SW480 (cell line): ENCODE measurements at places on chromosomes 16 and 17.

GRCh38 chr16:88424587-88425235 is 28.4 kb upstream of the ZFPM1 start:
- DNase-seq = peak; percentile 42

GRCh38 chr16:30561089-30561816 is 3.1 kb upstream of the ZNF764 start:
- DNase-seq = no peak

DNA sequence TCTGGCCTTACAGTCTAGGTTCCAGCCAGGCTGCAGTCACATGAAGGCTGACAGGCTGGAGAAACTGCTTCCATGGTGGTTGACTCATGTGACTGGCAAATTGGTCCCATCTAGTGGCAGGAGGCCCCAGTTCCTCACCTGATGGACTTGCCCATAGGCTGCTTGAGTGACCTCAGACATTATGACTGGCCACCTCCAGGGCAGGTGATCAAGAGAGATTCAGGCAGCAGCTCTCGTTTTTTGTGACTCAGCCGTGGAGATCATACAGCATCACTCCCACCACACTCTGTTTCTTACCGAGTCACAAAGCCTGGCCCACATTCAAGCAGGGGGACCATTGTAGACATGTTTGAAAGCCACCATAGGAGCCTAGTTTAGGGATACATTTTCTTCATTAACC is 34.5 kb downstream of the SIAH1 start:
- no peak for DNase-seq

- DNase-seq = peak; percentile 91
Measured at GRCh38 chr16:370443-370842, at the start of gene MRPL28. TSS of gene MRPL28 (minus strand) at chr16:370538. CDS start at chr16:370218, 320 bp downstream.

GRCh38 chr17:10349403-10349802 is 23.4 kb downstream of the MYH13 start:
- DNase-seq = no peak

GRCh38 chr17:10278218-10278617 is 79.8 kb upstream of the GAS7 start:
- DNase-seq = peak; percentile 19

- no peak for DNase-seq
Measured at GRCh38 chr17:44970136-44970741, 2.1 kb upstream of the C1QL1 start.

DNA sequence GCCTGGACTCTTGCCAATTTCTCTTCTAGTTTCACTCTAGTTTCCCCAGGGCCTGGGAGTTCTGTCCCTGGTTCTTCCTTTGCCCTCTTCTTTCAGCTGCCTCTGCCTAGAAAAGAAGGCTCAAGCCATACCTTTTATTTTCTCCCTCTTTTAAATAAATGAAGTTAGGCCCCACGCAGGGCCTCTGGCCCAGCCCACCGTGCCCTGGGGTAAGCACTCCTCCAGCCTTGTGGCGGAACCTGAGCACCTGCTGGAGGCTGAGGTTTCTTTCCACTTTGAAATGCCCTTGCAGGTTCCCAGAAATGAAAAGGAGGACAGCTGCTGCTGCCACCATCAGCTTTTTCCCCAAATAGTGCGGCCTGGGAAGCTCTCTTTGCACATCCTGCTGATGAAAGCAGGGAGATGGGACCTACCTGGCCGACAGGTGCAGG is 139.4 kb downstream of the CCDC182 start:
- DNase-seq = peak; percentile 7

DNA sequence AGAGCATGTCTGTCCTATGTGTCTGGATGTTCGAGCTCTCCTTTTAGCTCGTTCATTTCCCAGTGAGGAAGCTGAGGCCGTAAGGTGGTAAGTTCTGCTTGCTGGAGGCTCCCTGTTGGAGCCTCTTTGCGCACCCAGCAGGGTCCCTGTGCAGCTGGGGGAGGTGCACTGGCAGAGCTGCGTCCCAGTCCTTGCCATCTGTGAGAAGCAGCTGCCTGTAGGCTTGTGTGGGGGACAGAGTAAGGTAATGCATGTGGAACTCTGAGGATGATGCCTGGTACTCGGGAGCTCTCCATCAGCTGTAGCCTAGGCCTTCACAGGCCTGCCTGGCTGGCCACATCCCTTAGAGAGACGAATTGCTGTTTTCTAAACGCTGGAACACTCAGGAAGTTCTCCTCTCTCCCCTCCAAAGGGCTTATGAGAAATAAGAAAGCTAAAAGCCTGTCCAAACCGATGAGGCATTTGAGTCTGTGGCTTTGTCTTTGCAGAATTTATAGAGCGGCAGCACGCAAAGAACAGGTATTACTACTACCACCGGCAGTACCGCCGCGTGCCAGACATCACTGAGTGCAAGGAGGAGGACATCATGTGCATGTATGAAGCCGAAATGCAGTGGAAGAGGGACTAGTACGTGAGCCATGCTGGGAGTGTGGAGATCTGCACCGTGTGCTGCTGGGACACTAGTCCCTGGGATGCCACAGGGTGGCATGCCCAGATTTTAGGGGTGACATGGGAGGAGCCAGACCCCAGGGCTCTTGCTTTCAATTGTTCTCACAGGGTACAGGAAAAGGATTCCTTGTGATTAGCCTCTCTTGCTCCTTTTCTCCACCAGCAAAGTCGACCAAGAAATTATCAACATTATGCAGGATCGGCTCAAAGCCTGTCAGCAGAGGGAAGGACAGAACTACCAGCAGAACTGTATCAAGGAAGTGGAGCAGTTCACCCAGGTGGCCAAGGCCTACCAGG is 1.6 kb downstream of the NDUFB10 start:
- peak; percentile 72 for DNase-seq

GRCh38 chr17:34368196-34368945 is 5.3 kb upstream of the CCL1 start:
- DNase-seq = no peak

DNA sequence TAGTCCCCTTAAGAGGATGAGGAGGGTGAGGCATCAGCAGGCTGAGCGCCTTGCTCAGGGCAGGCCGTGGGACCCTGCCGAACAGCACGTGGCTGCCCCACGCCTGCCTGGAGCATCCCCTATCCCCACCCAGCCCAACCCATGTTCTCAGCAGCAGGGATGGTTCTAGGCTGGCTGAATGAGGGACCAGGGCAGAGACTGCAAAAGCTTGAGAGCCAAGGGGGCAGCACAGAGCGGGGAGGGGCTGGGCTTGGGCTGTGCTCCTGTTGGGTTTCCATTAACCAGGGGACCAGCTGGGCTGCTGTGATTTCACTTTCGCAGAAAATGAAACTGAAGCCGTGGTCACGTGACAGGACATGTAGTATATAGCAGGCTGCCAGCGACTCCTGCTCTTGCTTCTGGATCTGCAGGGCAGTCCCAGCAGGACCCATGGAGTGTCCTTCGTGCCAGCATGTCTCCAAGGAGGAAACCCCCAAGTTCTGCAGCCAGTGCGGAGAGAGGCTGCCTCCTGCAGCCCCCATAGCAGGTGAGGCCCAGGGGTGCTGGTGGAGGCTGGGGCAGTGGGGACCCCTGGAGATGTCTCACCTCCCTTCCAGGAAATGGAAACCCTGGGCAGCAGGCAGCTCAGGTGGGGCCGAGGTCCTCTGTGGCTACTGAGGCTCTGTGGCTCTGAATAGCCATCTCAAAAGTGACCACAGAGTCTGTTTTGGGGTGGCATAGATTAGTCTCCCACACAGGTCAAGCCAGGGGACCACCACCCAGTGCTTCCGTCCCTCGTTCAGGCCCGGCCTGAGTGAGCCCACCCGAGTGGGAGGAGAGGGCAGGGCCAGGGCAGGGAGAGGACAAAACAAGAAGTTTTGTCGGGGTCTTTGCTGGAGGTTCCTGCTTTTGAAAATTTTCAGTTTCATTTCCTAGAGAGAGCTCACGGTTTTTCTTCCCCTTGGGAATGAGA is 2.9 kb downstream of the RNF213 start:
- no peak for DNase-seq

DNA sequence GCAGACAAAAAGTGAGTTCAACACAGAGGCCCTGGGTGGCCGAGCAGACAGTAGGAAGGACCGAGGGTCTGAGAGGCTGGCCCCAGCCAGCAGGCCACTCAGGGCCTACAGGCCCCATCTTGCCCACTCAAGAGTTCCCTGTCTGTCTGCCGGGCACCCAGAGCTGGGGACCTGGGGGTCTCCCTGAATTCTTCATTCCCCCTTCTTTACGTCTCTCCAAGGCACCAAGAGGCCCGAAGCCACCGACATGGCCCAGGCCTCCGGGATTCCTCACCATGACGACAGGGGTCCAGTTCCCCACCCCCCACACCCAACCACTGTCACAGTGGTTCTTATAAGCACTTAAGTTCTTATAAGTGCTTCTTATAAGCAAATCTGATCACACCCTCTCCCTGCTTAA is 49.2 kb downstream of the NOS2 start:
- no peak for DNase-seq

DNA sequence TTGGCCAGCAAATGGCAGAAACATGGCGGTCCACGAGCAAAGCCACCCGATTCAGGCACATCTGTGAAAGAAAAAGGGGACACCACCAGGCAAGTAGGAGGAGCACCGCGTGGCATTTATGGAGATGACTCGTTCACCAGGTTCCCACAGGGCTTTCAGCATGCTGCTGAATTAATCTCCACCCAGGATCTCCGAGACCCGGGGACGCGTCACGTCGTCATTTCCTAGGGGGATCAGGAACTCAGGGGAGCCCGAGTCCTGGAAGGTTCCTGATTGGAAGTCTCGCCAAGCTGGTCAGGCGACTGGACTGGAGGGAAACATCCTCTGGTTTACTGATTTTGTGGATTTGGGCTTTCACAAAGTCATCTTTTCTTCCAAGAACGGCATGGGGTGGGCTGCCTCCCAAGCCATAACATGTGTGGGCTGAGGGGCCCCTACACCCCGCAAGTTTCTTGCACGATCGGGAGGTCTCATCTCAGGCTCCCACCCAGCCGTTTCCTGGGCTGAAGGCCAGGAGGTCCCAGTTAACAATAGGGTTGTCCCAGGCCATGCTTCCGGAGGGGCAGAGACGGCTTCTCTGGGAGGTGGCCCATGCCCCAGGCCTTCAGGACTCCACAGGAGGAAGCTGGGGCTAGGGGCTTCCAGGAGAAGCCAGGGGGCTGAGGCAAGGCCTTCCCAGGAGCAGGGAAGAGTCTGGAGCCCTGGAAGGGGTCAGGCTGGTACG is 645 bp downstream of the DNAH17 start:
- DNase-seq = no peak

DNA sequence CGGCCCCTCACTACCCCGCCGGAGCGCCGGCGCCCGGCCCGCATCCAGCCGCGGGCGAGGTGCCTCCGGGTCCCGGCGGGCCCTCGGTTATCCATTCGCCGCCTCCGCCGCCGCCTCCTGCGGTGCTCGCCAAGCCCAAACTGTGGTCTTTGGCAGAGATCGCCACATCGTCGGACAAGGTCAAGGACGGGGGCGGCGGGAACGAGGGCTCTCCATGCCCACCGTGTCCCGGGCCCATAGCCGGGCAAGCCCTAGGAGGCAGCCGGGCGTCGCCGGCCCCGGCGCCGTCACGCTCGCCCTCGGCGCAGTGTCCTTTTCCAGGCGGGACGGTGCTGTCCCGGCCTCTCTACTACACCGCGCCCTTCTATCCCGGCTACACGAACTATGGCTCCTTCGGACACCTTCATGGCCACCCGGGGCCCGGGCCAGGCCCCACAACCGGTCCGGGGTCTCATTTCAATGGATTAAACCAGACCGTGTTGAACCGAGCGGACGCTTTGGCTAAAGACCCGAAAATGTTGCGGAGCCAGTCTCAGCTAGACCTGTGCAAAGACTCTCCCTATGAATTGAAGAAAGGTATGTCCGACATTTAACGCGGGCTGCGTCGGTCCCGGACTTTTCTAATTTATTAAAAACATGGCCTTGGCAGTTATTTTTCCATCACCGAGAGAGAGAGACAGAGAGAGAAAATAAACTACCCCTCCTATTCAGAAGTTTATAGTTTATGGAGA is 2.8 kb downstream of the IRX5 start:
- no peak for DNase-seq

DNA sequence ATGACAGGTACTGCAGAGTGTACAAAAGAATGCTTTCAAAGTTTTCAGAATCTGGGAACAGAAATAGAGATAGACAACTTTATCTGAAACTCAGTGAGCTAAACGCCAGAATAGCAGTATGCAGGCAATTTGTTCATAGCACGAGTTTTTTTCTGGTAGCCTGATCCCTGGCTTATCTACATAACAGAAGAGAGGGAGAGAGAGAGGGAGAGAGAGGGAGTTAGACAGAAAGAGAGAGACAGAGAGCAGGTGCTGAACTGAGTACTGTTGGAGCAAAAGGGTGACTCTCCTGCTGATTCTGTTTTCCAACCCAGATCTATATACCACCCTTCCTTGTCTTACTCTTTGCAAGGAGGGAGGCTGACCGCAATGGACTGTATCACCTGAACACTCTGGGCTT is 388.0 kb upstream of the CA10 start:
- DNase-seq = no peak

GRCh38 chr17:51526507-51526906 is 266.2 kb downstream of the UTP18 start:
- DNase-seq = no peak

- DNase-seq = no peak
Measured at GRCh38 chr17:28992185-28992584, 13.6 kb downstream of the SEZ6 start.

- peak; percentile 80 for DNase-seq
Measured at GRCh38 chr16:16073891-16074881, 124.8 kb downstream of the ABCC1 start.

- no peak for DNase-seq
Measured at GRCh38 chr16:28208131-28208530, 3.6 kb downstream of the XPO6 start.

- no peak for DNase-seq
Measured at GRCh38 chr17:61309362-61310256, 90.0 kb upstream of the TBX2 start.

DNA sequence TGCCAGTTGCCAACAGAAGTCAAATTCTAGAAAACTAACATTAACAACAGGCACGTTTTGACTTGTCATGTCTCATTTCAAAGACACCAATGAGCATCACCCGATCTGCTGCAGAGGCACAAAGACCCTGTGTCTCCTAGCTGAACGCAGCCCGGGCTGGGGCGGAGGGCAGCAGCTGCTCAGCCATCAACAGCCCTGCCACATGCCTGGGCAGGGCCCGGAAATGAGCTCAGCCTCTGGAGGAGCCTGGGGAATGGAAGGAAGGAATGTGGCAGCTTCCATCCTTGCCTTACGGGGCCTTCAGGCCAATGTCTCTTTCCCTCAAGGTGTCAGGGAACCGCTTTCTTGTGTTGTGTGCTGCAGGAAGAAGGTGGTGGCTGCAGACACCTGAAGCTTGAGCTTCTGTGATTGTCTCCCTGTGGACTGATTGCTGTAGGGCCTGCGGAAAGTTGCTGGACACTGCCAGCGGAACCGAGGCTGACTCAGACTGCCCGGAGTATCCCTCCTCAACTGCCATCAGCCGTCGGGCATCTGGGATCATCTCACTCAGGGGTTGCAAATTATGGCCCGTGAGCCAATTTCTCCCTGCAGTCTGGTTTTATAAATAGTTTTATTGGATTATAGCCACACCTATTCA is 7.3 kb downstream of the CDH13 start:
- DNase-seq = no peak

GRCh38 chr17:13582776-13583547 is 18.8 kb downstream of the HS3ST3A1 start:
- no peak for DNase-seq

DNA sequence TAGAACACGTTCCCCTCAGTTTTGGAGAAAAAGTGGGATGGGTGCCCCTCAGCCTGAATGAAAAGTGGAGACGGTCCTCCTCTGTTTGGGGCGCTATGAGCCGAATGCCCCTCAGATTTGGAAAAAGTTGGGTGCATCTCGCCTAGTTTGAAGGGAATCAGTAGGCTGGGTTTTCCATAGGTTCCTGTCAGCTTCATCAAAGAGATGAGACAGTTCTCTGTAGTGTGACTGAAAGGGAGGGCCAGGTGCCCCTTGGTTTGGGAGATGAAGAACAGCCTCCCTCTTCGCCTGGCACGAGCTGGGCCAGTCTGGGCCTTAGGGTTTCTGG is 742 bp upstream of the SLC9A5 start:
- peak; percentile 41 for DNase-seq
